Daoy (cell line): ENCODE measurements at places on chromosomes 6 and 20. TPM values are rescaled to one million over a fixed set of nuclear protein-coding genes. Genes with fewer than 3 reads are reported as not detected.

Gene GPR63
- 1.7 and 3.0 TPM in 2 replicates for total RNA-seq

Gene MOG
- total RNA-seq = not detected in 2 replicates

Gene CALHM6
- total RNA-seq = 6.0 and 11.7 TPM in 2 replicates

Gene LZTS3
- total RNA-seq = 1.1 and 3.2 TPM in 2 replicates

Gene ZNF318
- 6.7 and 7.8 TPM in 2 replicates for total RNA-seq

Gene PRICKLE4
- not detected in 2 replicates for total RNA-seq

Gene PLEKHG1
- 2.8 and 6.1 TPM in 2 replicates for total RNA-seq

Gene C6orf58
- total RNA-seq = 0.39 and 0.69 TPM in 2 replicates

Gene MAP7
- total RNA-seq = 0.95 and 1.1 TPM in 2 replicates

Gene FAM83C
- total RNA-seq = not detected in 2 replicates

Gene PXDC1
- 81.8 and 103 TPM in 2 replicates for total RNA-seq

Gene MUCL3
- not detected in 2 replicates for total RNA-seq

Gene TP53TG5
- not detected in 2 replicates for total RNA-seq

Gene FRK
- 0.21 and 0.57 TPM in 2 replicates for total RNA-seq

Gene GPX6
- not detected in 2 replicates for total RNA-seq

Gene SLCO4A1
- total RNA-seq = 15.4 and 16.3 TPM in 2 replicates

Gene EPB41L1
- total RNA-seq = 2.2 and 8.5 TPM in 2 replicates

Gene MRAP2
- total RNA-seq = 0.92 and 1.9 TPM in 2 replicates

Gene RRAGD
- 8.8 and 9.4 TPM in 2 replicates for total RNA-seq

Gene PLAGL1
- 2.6 and 5.5 TPM in 2 replicates for total RNA-seq

Gene GPR6
- total RNA-seq = not detected in 2 replicates

Gene BHLHE23
- total RNA-seq = not detected in 2 replicates

Gene ETV7
- total RNA-seq = 0.69 and 0.83 TPM in 2 replicates

Gene DZANK1
- total RNA-seq = 0.89 and 1.4 TPM in 2 replicates

Gene SDC4
- total RNA-seq = 136 and 143 TPM in 2 replicates

Gene KHDC1L
- total RNA-seq = 0.83 TPM in 1 of 2 replicates, not detected in the other

Gene CDK5RAP1
- 31.9 and 50.5 TPM in 2 replicates for total RNA-seq

Gene MLN
- total RNA-seq = not detected in 2 replicates

Gene SSTR4
- total RNA-seq = not detected in 2 replicates

Gene EPHA7
- 0.06 and 0.09 TPM in 2 replicates for total RNA-seq

Gene PCSK2
- 0.06 TPM in 1 of 2 replicates, not detected in the other for total RNA-seq

Gene HLA-DPB1
- 25.4 and 34.6 TPM in 2 replicates for total RNA-seq

Gene C20orf96
- 0.51 and 0.57 TPM in 2 replicates for total RNA-seq

Gene HCRTR2
- total RNA-seq = not detected in 2 replicates

Gene HLA-DQB1
- total RNA-seq = 0.23 and 0.51 TPM in 2 replicates

Gene SCRT2
- not detected in 2 replicates for total RNA-seq

Gene SLC32A1
- total RNA-seq = not detected in 2 replicates

Gene FOXC1
- total RNA-seq = 5.9 and 7.0 TPM in 2 replicates

Gene OPRM1
- not detected in 2 replicates for total RNA-seq

Gene MRPS26
- total RNA-seq = 98.0 and 109 TPM in 2 replicates

Gene GGTLC1
- not detected in 2 replicates for total RNA-seq

Gene SLC4A11
- total RNA-seq = 0.34 and 0.57 TPM in 2 replicates

Gene FAXC
- total RNA-seq = 4.7 and 12.2 TPM in 2 replicates

Gene DEFB132
- not detected in 2 replicates for total RNA-seq

Gene SOD2
- 244 and 253 TPM in 2 replicates for total RNA-seq

Gene MYT1
- total RNA-seq = 0.06 TPM in 1 of 2 replicates, not detected in the other

Gene MATN4
- not detected in 2 replicates for total RNA-seq

Gene TRAPPC3L
- total RNA-seq = not detected in 2 replicates

Gene ZSCAN16
- 3.5 and 4.8 TPM in 2 replicates for total RNA-seq

Gene GABRR1
- total RNA-seq = not detected in 2 replicates
